ENCODE measurements at places on chromosomes 5 and 9.

- DNase-seq, result peak; percentile 74
These were observed 8.0 kb upstream of the TLR4 start for GRCh38 chr9:117696154-117696553.

DNA sequence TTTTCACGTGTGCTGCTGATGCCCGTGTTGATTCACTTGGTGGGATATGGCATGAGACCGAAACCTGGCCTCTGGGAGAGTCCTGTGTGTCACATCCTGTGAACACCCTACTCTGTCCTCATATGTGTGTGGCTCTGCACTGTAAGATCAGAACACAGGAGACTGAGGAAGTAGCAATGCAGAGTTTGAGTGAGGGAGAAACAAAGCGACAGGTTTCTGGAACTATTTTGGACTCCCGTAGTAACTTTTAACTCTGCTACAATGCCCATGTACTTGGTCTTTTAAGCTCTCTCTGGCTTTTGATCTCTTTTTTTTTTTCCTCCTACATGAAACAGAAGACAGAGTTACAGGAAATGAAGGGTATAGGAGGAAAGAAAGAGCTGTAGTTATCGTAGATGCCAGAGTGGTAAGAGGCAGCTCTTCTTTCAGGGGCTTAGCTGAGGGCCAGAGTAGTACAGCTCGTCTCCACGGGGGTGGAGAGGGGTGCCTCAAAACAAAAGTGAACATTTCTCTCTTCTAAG, 26.6 kb downstream of the GRAMD2B start:
- DNase-seq, result peak; percentile 79

- peak; percentile 83 for DNase-seq
These were observed 29.7 kb upstream of the AUH start for GRCh38 chr9:91391412-91391811.

- DNase-seq, result peak; percentile 94
These were observed 202.7 kb upstream of the CDKN2B start for GRCh38 chr9:22211588-22212360.

- peak; percentile 91 for DNase-seq
These were observed 21.7 kb downstream of the ANKRD55 start for GRCh38 chr5:56211298-56211865.

GRCh38 chr5:81154725-81155124, 78.4 kb upstream of the CKMT2 start:
- no peak for DNase-seq
